Neural crest cell (in vitro differentiated cells): ENCODE measurements at places on chromosomes 16 and 17. TPM values are rescaled to one million over a fixed set of nuclear protein-coding genes. Genes with fewer than 3 reads are reported as not detected.

DNA sequence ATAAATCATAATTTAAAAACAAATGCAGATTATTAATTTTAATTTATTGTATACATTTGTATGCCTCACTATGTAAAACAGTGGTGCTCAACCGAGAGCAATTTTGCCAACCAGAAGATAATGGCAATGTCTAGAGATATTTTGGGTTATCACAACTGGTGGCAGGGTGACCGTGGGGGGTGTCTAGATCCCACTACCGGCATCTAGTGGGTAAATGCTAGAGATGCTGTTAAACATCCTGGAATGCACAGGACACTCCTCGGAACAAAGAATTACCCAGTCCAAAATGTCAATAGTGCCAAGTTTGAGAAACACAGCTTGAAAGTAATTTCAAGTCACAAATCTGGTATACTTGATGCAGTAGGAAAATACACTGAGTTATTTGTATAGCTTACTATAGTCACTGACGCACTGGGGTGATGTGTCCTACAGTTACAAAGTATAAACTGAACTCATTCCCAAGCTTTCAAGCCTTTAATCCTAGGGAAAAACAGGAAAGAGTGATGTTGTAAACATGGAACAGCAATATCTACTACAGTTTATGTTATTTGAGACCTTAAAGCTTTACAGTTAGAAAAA is 133.5 kb downstream of the BRIP1 start:
- no peaks in the 10 kb centered on the region for H3K4me1 ChIP-seq
- H3K4me3 ChIP-seq = no peak overlapping the region
- H3K36me3 ChIP-seq = peaks cover 9% of the 10 kb centered on the region

- H3K27me3 ChIP-seq = peaks cover 5% of the 10 kb centered on the region
- no peaks in the 10 kb centered on the region for H3K36me3 ChIP-seq
- H3K4me1 ChIP-seq = no peaks in the 10 kb centered on the region
- no peak overlapping the region for H3K27ac ChIP-seq
- no peak for DNase-seq
Measured at GRCh38 chr16:64841482-64841881, 280.4 kb downstream of the CDH11 start.

- H3K27me3 ChIP-seq = no peaks in the 10 kb centered on the region
- peak overlapping the region; percentile 21 for H3K27ac ChIP-seq
- H3K4me3 ChIP-seq = no peak overlapping the region
- H3K4me1 ChIP-seq = peaks cover 6% of the 10 kb centered on the region
Measured at GRCh38 chr17:15957608-15958307, 12.8 kb downstream of the ADORA2B start.

DNA sequence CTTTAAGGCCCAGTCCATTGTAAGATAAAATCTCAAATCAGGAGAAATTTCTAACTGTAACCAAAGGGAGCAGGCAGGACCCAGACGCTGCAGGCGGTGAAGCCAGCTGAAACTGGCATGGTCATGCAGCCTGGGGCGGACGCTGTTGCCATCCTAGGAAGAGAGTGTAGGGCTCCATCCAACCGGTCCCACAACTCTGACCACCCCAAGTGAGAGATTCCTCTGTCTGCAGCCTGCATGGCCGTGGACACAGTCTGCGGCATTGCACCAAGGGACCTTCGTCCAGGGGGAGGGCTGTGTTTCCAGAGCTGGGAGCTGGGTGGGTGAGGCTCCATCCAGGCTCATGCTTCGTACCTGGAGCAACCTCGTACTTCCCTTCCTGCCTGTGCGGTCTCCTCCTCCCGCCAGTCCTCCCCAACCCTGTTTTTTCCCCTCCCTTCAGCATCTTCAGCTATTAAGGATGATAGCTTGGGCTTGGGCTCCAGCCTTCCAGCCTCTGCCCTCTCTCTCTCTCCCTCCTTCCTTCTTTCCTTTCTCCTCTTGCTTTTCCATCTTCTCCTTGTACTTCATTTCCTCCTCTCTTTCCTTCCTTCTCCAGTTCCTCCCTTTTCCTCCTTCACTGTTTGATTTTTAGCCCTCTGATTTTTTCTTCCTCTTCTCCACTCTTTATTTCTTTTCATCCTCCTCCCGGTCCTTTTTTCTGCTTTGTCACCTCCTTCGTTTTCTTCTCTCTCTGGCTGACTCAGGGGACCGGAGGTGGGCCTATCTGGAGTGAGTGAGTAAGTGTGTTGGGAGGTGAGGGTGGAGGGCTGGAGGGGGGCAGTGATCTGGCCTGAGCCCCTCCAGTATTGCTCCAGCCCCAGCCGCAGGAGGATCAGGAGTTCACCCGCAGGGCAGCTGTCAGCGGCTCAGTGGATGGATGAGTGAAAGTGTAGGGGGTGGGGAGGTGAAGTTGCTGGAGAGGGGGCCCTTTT is 17.0 kb upstream of the LHX1 start:
- peaks cover 39% of the 10 kb centered on the region for H3K27me3 ChIP-seq
- no peaks in the 10 kb centered on the region for H3K36me3 ChIP-seq
- no peak for DNase-seq
- peaks cover 29% of the 10 kb centered on the region for H3K4me1 ChIP-seq
- no peak overlapping the region for H3K27ac ChIP-seq

DNA sequence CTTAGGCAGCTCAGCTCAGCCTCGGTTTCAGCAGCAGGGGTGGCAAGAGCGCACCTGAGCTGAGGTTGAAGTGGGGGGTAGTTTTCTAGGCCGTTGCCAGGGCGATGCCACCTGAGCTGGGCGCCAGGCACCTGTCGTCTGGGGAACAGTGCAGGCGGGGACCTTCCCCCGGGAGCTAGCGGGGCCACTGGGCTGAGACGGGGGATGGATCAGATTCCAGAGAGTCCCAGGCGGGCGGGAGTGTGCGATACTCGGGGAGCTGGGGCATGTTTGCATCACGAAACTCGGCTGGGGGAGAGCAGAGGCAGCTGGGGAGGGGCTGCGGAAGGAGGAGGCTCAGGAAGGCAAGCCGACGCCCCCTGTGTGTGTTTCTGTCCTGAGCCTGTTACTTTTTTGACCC is 477 bp upstream of the CLDN9 start:
- no peak overlapping the region for H3K4me3 ChIP-seq
- H3K36me3 ChIP-seq = no peaks in the 10 kb centered on the region
- H3K27me3 ChIP-seq = peaks cover 99% of the 10 kb centered on the region
- peaks cover 4% of the 10 kb centered on the region for H3K4me1 ChIP-seq

DNA sequence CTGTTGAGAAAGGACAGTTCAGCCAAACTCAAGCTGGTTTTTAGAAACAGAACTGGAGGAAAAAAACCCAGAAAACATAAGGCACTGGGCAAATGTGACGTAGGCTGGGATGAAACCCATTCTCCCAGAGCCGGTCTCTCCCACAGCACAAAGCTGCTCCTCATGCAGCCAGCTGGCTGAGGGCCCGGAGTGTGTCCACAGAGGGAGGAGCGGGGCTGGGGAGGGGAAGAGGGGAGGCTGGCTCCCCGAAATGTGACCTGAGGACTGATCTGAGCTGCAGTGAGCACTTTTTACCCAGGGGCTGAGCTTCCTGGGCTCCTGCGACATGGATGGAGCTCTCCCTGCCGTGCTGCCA is 20.8 kb downstream of the FOXF1 start:
- H3K36me3 ChIP-seq = no peaks in the 10 kb centered on the region
- H3K4me1 ChIP-seq = peaks cover 3% of the 10 kb centered on the region
- H3K27ac ChIP-seq = no peak overlapping the region
- H3K4me3 ChIP-seq = no peak overlapping the region
- DNase-seq = no peak

DNA sequence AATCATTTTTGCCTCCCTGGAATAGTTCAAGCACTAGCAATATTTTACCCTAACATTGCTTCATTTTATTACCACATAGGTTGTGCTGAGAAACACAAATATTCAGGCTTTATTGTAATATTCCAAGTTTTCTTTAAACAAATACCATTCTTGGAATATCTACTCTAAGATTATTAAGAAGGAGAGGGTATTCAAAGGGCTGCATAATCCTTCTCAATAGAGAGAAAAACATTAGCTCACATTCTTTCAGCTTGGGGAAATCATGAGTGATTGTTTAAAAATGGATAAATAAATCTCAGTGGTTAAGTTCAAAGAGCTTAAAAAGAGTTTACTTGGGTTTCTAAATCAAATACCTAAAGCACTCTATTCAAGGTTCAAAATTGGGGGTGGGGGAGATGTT is 111.9 kb upstream of the CORO6 start:
- H3K36me3 ChIP-seq = no peaks in the 10 kb centered on the region
- H3K27ac ChIP-seq = no peak overlapping the region
- H3K4me1 ChIP-seq = peaks cover 8% of the 10 kb centered on the region
- H3K4me3 ChIP-seq = no peak overlapping the region

DNA sequence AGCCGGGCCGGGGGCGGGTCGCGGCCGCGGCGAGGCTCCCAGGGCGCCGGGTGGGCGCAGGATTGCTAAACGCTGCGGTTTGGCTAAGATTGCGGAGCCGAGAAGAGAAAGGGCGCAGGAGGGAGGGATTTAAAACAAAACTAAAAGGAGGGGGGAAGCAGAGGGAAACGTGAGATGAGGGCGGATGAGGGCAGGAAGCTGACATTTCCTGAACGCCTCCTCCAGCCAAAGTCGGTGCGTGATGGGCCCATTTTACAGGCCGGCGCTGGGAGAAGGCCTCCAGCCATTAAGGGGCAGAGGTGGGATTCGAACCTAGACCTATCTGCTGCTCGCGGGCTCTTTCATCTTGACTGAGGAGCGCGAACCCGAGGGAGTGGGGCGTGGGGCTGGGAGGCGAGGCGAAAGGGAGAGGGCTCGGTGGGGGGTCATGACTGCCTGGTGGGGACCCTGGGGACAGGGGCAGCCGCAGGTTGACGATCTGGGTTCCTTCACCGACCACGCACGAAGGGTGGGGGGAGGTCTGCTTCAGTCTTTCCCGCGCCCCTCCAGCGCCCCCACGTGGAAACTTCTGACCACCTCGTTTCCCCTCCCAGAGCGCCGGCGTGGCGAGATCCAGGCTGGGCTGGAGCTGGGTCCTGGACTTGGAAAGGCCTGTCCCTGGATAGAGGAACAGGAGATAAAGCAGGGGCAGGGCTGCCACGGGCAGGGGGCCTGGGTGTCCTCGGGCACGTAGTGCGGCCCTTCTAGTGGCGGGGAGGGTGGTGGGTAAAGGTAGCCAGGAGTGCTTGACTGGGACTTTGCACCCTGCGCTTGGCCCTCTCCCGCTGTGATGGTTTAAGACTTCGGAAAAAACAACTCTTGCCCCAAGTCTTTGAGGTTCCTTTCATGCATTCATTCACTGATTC is 3.8 kb upstream of the TAC4 start:
- peaks cover 68% of the 10 kb centered on the region for H3K27me3 ChIP-seq
- H3K4me3 ChIP-seq = peak overlapping the region; percentile 81
- no peaks in the 10 kb centered on the region for H3K36me3 ChIP-seq
- DNase-seq = peak; percentile 80
- H3K4me1 ChIP-seq = peaks cover 5% of the 10 kb centered on the region
- H3K27ac ChIP-seq = no peak overlapping the region

- H3K4me1 ChIP-seq = no peaks in the 10 kb centered on the region
- H3K36me3 ChIP-seq = no peaks in the 10 kb centered on the region
- DNase-seq = no peak
- no peak overlapping the region for H3K4me3 ChIP-seq
- H3K27ac ChIP-seq = no peak overlapping the region
Measured at GRCh38 chr16:68605746-68606145, 39.4 kb upstream of the CDH3 start.

Gene CLDN7
- total RNA-seq = not detected in 2 replicates

Gene ZNF263
- 32.7 and 34.0 TPM in 2 replicates for total RNA-seq

Gene C17orf78
- total RNA-seq = not detected in 2 replicates

Gene RCVRN
- total RNA-seq = 0.09 and 0.35 TPM in 2 replicates

Gene GNGT2
- not detected in 2 replicates for total RNA-seq

Gene MILR1
- not detected in 2 replicates for total RNA-seq
